ENCODE measurements at places on chromosomes 2 and 18.

- DNase-seq: no peak
Observed at GRCh38 chr2:224190936-224191270, 151.8 kb upstream of the SERPINE2 start.

- no peak for DNase-seq
Observed at GRCh38 chr18:63216516-63217311, 102.9 kb downstream of the BCL2 start.

GRCh38 chr2:22817197-22817596, 567.8 kb upstream of the KLHL29 start:
- DNase-seq: no peak

- DNase-seq: no peak
Observed at GRCh38 chr2:171522052-171522787, at the start of gene CYBRD1. Gene CYBRD1, plus strand, starts transcription at chr2:171522474. Its CDS starts 72 bp downstream, at chr2:171522546.

GRCh38 chr2:69384618-69385081, 2.4 kb downstream of the GFPT1 start:
- no peak for DNase-seq

- DNase-seq: no peak
Observed at GRCh38 chr2:130871843-130872740, 35.4 kb downstream of the ARHGEF4 start.

GRCh38 chr18:22974707-22975106, 41.6 kb downstream of the RBBP8 start:
- DNase-seq: no peak

- no peak for DNase-seq
Observed at GRCh38 chr2:129087133-129087813, 768.6 kb upstream of the HS6ST1 start.

DNA sequence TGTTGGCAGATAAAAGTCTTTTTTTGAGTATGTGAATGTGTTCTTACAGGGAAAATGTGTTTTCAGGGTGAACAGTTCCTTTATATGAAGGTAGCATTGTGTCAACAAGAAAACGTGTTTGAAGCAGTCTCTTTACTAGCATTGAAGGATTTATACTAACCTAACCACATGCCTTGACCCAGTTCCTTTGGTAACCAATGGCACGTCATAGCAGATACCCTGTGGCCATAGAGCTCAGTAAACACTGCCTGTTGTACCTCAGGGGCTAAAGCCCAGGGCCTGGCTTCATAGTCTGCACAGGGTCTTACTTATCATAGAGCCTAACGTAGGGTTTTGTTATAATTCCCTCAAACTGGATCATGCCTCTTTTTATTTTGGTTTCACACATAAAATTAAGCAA, 32.1 kb upstream of the NFU1 start:
- DNase-seq: no peak

DNA sequence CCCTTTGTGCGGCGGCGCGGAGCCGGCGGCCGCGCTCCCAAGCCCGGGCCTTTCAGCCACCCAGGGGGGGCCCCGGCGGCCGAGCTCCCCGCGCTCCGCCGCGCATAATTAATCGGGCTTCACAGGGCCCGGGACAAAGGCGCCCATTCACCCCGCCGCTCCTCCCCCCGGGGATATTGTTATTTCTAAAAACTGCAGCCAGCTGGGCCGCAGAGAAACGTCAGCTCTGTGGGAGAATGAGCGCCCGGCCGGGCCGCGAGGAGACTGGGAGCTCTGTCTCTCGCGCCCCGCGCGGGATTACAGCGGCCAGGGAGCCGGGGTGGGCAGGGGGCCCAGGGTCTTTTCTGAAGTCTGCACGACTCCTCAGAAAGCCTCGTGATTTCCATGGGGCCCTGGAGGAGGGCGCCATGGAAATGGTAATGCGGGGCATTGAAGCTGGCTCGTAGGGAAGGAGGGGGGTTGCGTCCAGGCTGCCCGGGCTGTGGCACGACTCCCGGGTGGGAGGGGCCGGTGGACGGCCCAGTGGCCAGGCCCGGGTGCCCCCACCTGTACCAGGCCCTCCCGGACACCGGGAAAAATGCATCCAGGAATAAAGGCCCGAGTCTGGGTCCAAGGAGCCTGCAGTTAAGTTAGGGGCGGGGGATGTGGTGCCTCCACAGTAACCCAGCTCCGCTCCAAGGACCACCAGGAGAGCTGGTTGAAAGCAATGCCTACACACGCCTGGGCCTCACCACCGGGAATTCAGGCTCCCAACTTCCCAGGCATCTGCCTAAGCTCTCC, 125.3 kb downstream of the ZFP36L2 start:
- DNase-seq: no peak

DNA sequence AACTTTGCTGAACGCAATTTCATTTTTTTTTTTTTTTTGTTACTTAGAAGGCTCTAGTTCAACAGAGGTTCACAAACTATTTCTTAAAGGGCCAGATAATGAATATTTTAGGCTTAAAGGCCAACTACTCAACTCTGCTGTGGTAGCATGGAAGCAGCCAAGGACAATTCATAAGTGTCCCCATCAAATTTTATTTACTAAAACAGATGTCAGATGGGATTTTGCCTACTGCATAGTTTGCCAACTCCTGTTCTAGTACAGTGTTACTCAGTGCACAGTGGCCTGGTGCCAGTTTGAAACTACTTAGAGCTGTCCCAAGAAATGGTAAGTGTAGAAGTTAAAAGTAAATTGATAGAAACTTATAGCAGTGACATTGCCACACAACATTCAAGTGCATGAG, 949.4 kb upstream of the FANCL start:
- DNase-seq: no peak

DNA sequence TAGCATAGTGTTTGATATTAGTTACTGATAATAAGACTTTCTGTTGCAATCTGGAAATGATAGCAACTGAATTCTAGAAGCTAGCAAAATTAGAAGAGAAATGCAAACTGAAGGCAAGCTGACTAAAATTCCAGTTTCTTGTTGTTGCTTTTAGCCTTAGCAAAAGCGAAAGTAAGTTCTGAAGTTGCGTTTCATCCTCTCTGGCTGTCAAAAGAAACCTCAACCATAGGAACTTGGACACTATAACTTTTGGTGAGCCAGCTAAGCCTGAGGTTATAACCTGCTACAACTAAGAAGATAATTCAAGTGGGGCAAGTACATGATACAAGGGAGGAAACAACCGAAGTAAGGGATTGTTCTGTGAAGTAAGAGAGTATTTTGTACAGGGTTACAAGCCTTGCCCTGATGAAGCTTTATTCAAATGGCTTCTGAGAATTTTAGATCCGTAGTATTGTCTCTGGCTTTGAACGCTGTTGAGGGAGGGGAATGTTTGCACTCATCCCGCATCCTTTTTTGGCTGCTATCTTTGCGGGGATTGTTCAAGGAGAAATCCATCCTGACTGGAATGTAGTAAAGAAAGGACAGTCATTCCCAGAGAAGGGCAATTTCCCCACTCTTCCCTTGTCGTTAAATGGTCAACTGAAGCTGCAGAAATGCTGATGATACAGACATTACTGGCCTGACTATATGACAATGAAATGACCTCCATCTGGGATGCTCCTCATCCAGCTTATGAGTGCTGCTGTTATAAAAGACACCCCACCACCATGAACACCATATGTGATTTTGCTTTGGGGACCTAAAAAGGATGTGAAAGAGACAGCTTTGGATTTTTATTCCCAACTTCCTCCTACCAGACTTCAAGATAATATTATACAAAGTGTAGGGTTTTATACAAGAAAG, 7.0 kb upstream of the TMX3 start:
- peak; percentile 30 for DNase-seq

DNA sequence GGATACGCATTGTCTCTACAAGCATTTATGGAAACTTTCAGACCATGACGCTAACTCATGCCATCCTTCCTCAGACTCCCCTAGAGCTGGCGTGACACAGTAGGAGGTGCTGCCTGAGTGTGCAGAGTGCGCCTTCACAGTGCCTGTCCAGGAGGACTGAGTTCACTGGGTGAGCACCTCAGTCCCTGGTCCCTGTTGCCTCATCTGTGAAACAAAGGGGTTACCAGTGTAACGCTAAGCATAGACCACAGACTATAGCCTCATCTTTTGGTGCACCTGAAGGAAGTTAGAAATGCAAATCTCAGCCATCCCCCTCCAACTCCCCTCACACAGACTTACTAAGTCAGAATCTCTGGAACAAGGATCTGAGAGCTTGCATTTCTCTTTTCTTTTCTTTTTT, 142.8 kb downstream of the TMEM17 start:
- DNase-seq: peak; percentile 91

- no peak for DNase-seq
Observed at GRCh38 chr2:241223211-241224017, 34.9 kb downstream of the ANO7 start.

Data from GM12878 (cell line).